Stimulated activated naive CD8-positive, alpha-beta T cell treated with anti-CD3 and anti-CD28 coated beads, Interleukin-15, Interleukin-2, amounts not matched to agents 100 U/mL and 50 U/mL, for 24 hours (primary cell): ENCODE measurements at places on chromosomes 4 and X.

DNA sequence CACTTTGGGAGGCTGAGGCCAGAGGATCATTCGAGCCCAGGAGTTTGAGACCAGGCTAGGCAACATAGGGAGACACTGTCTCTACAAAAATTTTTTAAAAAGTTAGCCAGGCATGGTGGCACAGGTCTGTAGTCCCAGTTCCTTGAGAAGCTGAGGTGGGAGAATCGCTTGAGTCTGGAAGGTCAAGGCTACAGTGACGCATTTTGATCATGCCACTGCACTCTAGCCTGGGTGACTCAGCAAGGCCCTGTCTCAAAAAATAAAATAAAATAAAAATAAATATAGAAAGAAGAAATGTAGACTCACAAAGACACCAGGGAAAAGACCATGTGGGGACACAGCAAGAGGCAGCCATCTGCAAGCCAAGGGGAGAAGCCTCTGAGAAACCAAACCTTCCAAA lies 42.3 kb upstream of the SLC7A3 start:
- no peak for DNase-seq

DNA sequence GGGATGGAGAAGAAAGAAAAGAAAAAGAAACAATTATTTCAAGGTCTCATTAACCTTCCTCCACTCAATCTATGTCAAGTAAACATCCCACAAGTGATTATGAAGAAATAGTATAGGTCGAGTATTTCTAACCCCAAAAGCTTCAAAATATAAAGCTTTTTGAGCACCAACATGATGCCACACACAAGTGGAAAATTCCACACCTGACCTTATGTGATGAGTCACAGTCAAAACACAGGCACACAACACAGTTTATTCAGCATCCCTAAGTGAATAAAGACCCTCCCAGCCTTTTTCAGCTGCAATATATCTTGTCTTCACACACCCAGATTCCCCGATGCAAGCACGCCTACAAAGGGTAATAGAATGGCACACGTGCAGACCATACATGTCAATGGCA lies 51.7 kb upstream of the VEGFC start:
- DNase-seq = no peak

DNA sequence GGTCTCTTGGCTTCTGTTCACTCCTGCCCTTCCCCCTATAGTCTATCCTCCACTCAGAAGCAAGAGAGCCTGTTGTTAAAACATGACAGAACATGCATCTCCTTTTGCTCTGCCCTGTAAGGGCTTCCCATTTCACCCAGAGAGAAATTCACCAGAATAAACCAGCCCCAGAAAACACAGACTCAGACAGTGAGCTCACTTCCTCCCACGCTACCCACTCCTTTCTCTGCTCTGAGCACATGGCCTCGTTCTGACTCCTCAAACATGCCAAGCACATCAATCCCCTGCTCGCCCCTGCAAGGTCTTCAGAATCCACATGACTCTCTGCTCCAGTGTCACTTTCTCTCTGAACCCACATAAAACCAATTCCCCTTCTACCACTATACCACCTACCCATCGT lies 50.4 kb downstream of the MID1 start:
- DNase-seq = no peak

DNA sequence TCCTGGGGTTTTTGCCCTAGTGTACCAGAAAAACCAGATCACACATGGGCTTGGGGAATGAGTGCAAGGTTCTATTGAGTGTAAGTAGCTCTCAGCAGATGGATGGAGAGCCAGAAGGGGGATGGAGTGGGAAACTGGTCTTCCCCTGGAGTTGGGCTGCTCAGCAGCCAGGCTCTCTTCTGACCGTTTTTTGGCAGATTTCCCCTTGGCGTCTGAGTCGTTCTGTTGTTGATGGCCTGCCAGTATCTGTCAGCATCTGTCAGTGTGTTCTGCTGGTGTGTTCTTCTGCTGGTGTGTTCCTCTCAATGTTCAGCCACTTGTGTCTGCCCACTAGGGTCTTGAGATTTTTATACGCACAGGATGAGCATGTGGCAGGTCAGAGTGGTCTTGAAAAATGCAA lies 633.9 kb upstream of the CPEB2 start:
- DNase-seq = no peak
